Ovary (tissue), 10 donors: ENCODE measurements at places on chromosomes 12 and 14. TPM values are rescaled to one million over a fixed set of nuclear protein-coding genes. Genes with fewer than 3 reads are reported as not detected.

GRCh38 chr12:50314636-50315312 is 31.5 kb upstream of the LIMA1 start:
- no peak for DNase-seq

- no peak for DNase-seq
Measured at GRCh38 chr14:54603362-54603761, 36.4 kb downstream of the SAMD4A start.

DNA sequence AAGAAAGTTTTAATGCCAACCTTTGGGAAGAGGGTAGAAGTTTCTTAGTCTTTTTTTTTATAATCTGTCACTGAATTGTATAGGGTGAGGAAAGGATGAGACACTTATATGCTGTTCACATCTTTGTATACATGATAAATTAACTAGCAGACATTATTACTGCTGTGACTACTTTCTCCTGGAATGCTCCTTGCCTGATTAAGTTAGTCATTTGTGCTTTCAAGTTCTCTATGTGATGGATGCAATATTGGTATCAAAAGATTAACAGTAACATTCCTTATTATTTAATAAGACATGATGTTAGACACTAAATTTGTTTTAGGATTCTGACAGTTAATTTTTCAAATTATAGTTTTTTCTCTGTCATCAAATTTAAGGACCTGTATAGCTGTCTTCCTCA is 223.4 kb upstream of the GARIN2 start:
- no peak for DNase-seq

GRCh38 chr14:95564060-95564459 is 29.2 kb downstream of the GLRX5 start:
- DNase-seq: peak; percentile 42

DNA sequence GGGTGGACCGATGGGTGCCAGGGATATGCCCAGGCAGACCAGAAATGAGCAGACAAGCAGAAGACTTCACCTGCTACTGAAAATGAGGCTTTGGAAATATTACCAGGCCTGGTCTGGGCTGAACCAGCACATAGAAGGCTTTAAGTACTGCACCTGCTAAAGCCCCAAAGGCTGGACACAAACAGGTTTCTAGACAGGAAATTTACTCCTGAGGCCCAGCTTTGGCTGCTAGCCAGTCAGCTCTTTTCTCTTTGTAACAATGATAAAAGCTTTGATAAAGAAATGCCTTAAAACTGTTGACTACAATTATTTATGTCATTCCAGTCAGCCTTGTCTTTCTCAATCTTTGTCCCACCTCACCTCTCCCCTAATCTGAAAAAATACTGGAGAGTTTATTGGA is 228.9 kb upstream of the EGLN3 start:
- DNase-seq: no peak

- no peak for DNase-seq
Measured at GRCh38 chr14:43896044-43896443, 611.0 kb downstream of the FSCB start.

DNA sequence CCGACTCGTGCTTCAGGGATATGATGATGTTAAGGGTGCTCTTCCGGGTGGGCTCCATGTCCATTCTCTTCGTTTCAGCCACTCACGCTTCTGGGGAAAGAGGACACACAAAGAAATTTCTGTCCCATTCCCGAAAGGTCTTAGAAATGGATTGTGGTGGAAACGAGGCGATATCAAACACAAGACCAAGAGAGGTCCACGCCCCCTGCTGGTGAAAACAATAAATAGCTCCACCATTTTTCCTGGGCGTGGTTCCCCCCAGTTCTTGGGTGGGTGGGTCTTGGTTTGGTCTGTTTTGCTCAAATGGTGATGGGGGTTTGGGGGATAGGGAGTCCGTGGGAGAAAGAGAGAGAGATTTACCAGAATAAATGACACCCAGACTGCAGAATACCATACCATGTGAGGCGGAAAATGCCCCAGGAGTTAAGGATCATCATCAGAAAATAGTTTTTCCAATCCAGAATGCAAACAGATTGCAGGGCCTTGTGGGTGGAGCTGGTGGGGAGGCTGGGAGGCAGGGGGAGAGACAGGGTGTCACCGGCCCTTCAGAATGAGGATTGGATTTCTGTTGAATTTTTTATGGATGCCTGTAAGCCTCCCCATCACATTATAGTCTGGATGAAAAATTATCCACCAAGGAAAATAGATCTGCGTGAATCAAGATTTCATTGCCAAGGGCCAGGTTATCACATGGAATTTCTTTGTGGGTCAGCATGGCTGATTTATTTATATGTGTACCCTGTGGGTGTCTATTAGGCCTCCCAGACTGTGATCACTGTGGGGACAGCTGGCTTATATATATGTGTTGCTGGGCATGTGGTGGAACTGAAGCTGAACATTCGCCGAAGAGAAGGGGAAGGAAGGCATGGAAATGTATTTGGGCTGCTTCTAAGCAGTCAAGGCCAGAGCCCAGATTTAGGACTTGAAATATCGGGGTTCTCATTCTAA is 55.8 kb downstream of the SRRM4 start:
- DNase-seq: no peak

GRCh38 chr14:68945190-68945584 is 33.9 kb downstream of the ACTN1 start:
- no peak for DNase-seq

GRCh38 chr14:21526672-21527317 is 649 bp upstream of the SALL2 start:
- no peak for DNase-seq

- DNase-seq: no peak
Measured at GRCh38 chr12:6618483-6619225, 11.5 kb upstream of the CHD4 start.

DNA sequence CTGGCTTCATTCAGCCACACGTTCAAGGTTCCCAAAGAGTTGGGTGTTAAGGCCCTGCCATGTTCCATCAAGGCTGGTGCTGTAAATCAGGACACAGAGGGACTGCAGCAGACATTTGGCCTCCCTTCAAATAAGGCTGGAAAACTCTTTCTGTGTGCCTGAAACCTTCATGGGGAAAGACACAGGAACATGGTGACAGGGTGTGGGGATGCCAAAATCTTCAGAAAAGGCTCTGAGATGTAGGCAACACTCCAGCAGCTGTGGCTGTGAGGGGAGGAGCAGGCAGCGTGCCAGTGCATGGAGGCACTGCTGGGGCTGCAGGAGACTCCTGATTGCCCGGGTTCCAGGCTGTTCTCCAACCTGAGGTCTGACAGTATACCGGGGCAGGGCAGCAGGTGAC is 15.0 kb downstream of the POMT2 start:
- no peak for DNase-seq

DNA sequence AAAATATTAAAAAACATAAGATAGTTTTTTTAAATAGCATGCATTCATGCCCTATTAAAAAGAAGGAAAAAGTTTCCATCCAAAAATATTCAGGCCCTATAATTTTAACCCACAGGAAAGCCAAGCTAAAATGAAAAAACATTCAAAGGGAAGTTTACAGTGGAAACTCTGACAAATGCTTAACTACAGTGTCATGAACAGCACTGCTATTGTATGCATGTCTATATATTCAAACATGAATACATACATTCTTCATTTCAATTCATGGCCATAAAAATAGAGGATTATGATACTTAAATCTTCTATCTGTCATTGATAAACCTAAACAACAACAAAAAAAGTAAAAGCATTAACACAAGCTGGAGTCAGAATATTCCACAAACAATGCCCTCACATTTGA is 67.4 kb downstream of the PPP2R5E start:
- no peak for DNase-seq

DNA sequence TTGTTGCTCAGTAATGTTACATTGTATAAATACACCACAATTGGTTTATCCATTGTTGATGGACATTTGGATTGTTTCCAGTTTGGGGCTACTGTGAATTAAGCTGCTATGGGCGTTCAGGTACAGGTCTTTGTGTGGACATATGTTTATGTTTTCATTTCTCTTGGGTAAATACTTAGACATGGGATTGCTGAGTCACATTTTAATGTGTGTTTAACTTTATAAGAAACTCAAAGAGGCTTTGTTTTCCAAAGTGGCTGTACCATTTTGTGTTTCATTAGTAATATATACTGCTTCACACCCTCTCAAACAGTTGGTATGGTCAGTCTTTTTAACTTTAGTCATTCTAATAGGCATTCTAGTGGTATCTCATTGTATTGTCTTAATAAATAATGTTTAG is 225.0 kb downstream of the SPTSSA start:
- no peak for DNase-seq

DNA sequence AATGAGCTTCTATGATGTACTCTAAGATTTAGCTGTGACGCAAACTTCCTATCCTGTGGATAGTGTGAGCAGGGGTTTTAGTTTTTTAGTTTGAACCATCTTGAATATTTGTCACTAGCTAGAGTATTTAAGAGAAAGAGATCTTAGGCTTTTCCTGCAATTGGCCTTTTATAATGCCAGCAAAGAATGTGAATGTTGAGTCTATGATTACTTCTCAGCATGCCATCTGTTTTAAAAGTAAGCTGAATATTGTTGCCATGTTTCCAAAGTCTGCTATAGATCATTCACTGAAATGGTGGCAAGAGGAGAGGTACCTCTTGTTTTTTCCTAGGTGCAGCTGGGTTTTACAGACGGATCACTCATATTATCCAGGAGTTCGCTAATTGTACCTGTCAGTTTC is 1783.6 kb upstream of the FLRT2 start:
- no peak for DNase-seq

- no peak for DNase-seq
Measured at GRCh38 chr12:57620936-57621496, 9.8 kb downstream of the ARHGEF25 start.

GRCh38 chr14:72014486-72014885 is 82.3 kb downstream of the RGS6 start:
- DNase-seq: no peak

- no peak for DNase-seq
Measured at GRCh38 chr12:749751-750270, 2.6 kb upstream of the WNK1 start.

- DNase-seq: no peak
Measured at GRCh38 chr14:68506021-68506644, 286.7 kb downstream of the ZFP36L1 start.

- peak; percentile 64 for DNase-seq
Measured at GRCh38 chr12:54421175-54421878, 2.3 kb upstream of the ITGA5 start.

TAMALIN gene
- total RNA-seq: 20.8 TPM

RTN1 gene
- total RNA-seq: 1.4 TPM

KRT3 gene
- not detected for total RNA-seq

INHBC gene
- total RNA-seq: 0.12 TPM
